ENCODE measurements at places on chromosomes 16 and 17.

GRCh38 chr17:9553596-9553995 lies 22.0 kb downstream of the STX8 start:
- DNase-seq, result no peak

DNA sequence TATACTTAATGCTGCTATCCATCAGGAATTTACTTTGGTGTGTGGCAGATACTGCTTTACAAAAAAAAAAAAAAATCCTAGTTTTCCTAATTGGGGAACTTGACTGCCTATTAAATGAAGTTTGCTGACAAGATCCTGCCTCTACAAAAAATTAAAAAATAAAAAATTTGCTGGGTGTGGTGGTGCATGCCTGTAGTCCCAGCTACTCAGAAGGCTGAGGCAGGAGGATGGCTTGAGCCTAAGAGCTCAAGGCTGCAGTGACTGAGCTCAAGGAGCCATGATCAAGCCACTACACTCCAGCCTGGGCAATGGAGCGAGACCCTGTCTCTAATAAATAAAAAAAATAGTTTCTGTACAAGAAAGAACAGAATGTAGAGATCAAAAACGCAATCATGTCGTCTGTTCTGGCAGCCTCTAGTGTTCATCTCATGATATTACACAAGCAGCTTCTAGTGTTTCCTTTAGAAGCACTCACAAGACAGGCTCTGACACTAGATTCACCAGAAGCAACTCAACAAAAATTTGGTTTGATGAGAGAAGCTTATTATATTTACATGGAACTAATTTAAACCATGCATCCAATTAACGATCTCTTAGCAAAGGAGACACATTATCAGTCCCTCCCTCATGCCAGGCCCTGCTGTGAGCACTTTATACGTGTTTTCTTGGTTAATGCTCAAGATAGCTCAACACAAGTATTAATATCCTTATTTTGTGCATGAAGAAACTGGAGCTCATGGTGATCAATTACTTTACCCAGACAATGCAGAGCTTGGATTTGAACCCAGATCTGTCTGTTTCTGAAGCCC lies 6.8 kb upstream of the KRTAP17-1 start:
- no peak for DNase-seq

DNA sequence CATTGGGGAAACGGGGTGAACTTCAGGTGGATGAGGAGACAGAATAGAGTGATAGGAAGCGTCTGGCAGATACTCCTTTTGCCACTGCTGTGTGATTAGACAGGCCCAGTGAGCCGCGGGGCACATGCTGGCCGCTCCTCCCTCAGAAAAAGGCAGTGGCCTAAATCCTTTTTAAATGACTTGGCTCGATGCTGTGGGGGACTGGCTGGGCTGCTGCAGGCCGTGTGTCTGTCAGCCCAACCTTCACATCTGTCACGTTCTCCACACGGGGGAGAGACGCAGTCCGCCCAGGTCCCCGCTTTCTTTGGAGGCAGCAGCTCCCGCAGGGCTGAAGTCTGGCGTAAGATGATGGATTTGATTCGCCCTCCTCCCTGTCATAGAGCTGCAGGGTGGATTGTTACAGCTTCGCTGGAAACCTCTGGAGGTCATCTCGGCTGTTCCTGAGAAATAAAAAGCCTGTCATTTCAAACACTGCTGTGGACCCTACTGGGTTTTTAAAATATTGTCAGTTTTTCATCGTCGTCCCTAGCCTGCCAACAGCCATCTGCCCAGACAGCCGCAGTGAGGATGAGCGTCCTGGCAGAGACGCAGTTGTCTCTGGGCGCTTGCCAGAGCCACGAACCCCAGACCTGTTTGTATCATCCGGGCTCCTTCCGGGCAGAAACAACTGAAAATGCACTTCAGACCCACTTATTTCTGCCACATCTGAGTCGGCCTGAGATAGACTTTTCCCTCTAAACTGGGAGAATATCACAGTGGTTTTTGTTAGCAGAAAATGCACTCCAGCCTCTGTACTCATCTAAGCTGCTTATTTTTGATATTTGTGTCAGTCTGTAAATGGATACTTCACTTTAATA lies 7.0 kb upstream of the TMEM235 start:
- DNase-seq, result no peak

- no peak for DNase-seq
Measured at GRCh38 chr17:39018267-39019134, 51.3 kb upstream of the FBXO47 start.

- no peak for DNase-seq
Measured at GRCh38 chr17:40074871-40075200, 12.1 kb downstream of the THRA start.

DNA sequence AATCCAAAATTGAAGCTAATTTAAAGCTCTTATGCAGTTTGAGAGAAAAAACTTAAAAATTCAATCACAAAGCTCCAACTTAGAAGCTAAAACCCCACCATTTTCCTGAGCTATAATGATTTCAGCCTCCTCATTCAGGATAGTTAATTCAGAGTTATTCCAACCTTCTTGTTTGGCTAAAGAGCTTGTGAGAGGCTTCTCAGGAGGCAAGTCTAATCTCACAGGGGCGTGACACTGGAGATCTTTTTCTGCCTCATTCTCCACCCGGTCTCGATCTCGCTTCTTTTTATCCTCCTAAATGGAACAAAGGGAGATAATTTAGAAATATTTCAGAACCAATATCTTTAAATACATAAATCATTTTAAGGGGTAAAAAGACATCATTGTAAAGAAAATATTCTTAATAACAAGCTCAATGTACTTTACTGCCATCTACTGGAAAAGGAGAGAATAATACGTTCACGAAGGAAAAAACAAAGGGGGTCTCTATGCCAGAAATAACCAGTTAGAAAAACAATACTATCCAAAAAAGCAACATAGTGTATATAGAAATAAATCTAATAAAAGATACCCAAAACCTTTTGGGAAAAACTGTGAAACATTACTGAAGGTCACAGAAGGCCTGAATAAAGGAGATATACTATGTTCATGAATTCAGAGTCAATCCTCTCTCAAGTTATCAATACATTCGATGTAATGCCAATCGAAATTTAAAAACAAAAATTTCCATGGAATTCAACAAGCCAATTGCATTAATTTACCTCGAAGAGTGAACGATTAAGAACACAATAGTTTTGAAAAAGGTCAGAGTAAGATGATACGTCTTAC lies 13.9 kb downstream of the BRD7 start:
- no peak for DNase-seq

DNA sequence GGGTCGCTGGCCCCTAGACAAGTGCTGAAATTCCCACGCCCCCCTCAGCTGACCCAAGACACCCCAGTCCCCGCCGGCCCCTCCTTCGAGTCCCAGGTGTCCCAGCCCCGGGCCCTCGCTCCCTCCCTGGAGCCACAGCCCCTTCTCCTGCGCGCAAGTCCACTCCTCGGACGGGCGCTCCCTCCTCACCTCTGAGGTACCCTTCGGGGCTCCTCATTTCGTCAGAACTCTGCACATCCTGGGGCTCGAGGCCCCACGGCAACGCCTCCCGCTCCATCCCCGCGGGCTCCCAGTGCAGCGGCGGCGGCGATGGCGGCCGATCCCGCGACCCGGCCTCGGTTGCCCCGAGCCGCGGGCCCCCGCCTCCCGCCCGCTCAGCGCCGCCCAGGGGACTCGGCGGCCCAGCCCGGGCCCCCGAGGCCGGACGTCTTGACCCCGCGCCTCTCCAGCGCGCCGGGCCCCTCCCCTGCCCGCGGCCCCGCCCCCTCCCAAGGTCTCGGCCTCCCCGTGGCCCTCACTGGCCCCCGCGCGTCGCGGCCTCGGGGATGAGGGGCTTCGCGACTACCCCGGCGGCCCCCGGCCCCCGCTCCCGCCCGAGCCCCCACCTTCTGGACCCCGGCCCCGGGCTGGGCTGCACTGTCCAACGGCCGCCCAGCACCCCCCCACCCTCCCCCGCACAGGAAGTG lies at the start of gene ZNF768:
Gene ZNF768 (minus strand): TSS at position 430 of the 686 bp plus-strand sequence. CDS start 153 bp downstream, at position 277.
- no peak for DNase-seq

- DNase-seq, result no peak
Measured at GRCh38 chr16:27097800-27098230, 31.1 kb downstream of the C16orf82 start.

GRCh38 chr16:85083051-85083639 lies 29.1 kb downstream of the CIBAR2 start:
- no peak for DNase-seq

- no peak for DNase-seq
Measured at GRCh38 chr17:74055508-74056160, 147.8 kb upstream of the RPL38 start.

- no peak for DNase-seq
Measured at GRCh38 chr16:71297341-71297634, 8.1 kb upstream of the CMTR2 start.

DNA sequence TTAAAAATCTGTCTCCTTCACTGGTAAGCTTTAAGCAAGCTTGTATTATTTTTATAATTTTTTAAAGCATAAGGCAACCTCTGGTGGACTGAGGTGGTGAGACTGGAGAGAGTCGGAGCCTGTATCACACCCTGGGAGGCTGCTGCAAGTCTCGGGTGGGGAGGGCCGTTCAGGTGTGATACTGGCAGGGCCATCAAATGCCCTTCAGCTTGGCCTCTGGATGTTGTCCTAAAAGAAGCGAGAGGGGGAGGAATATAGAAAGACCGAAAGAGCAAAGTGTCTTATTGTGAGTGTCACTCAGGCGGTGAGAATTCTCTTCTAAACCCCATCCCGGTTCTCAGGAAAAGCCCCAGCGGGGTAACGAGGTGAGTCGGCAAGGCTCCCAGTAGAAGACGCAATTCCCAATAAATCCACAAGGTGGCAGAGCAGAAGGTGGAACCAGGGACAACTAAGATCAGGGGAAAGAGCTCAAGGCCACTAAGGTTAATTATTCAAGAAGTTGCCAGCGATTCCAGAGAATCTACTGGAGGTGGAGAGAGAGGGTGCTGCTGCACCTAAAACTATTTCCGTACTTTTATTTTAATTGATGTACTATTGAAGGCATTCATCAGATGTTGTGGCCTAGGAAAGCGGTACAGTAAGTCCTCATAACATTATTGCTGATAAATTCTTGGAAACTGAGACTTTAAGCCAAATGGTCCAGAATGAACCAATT lies 14.1 kb downstream of the C17orf67 start:
- peak; percentile 29 for DNase-seq

GRCh38 chr17:40796846-40797245 lies 2.9 kb downstream of the KRT28 start:
- no peak for DNase-seq

DNA sequence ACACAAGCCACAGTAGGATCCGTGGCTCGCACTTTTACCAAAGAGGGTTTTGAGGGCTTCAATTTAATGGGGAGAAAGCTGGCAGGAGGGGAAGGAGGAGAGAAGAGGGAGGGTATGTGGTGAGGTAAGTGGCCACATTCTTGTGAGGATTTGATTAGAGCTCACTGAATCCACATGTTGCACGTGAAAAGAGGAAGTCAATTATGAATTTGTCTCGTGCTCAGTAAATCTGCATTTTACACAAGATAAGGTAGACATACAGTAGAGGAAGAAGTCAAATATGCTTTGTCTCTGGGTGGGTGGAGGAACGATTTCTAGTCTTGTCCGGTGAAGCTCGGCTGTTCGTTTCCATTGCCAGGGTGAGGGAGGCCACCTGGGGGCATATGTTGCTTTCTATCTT lies 862 bp downstream of the ZNF232 start:
- no peak for DNase-seq

DNA sequence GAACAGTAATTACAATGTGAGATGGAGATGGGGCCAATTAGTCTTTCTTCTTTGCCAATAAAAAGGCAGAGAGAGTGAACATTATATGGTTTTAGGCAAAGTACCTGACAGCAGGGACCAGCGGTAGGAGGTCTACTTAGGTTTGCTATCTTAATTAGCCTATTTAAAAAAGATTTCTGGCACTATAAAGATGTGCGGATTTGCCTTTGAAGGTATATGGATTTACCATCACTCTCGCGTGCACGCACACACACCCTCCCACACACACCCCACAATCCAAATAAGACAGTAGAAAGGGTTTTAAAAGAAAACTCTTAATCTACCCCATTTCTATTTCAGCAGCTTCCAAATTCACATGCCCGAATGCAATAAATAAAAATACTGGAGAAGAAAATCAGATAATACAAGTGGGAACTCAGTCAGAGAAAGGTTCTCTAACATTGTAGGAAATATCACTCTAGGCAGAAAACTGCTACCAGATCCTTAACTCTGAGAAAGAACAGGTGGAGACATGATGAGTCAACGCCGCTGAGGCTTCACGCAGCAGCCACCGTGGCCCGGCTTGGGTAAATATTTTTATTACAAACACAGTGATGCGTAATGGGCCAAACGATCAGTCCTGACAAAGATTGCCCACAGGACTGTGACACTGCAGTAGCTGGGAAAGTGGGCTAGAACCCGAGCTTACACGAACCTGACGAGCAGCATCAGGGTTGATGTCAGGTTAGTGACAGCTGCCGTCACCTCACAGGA lies 66.6 kb upstream of the AXIN2 start:
- no peak for DNase-seq

DNA sequence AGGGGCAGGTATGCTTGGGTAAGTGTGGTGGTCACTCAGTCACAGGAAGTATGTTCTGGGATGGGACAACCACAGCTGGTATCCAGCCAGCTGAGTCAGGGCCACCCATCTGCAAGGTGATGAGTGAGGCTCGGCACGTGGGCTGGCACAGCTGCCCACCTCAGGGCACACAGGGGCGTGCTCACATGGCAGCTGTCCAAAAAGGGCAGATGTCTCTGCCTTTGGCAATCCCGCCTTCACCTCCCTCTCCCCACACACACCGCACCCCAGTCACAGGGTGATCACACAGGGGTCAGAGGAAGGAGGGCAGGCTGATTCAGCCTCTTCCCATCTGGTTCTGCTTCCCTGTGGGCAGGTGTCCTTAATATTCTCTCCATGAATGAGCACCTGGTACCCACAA lies 85.9 kb upstream of the TOB1 start:
- DNase-seq, result no peak

DNA sequence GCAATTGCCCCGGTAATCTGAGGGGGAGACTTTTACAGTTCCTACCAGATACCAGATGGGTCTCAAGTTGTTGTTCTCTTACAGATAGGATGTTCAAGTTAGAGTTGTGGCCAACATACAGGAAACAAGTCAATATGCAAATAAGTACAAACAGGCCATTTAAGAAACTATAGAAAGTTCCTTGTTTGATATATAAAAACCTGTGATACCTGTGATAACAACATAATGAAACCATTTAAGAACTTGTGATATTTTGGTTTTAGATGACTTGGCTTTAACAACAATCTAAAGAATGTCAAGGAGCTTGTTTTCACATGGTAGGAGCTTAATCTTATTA lies 16.8 kb downstream of the CDR2 start:
- no peak for DNase-seq

GRCh38 chr17:78896091-78896833 lies 6.7 kb downstream of the CEP295NL start:
- DNase-seq, result no peak

- DNase-seq, result no peak
Measured at GRCh38 chr16:2881783-2882649, 999 bp upstream of the FLYWCH2 start.

GRCh38 chr17:48392857-48393256 lies 37.2 kb downstream of the SKAP1 start:
- no peak for DNase-seq

GRCh38 chr17:1730326-1731193 lies 6.1 kb downstream of the WDR81 start:
- no peak for DNase-seq

- DNase-seq, result no peak
Measured at GRCh38 chr16:1208239-1208830, 16.7 kb downstream of the TPSG1 start.

GRCh38 chr16:78368121-78369102 lies 269.0 kb downstream of the WWOX start:
- DNase-seq, result no peak

- no peak for DNase-seq
Measured at GRCh38 chr17:32813021-32813420, 63.9 kb downstream of the MYO1D start.
